ENCODE measurements at places on chromosomes 2 and 18. TPM values are rescaled to one million over a fixed set of nuclear protein-coding genes. Genes with fewer than 3 reads are reported as not detected.

Gene HIBCH
- total RNA-seq: 26.3 TPM

Gene FBXO41
- total RNA-seq: 52.2 TPM

Gene IL1RL2
- not detected for total RNA-seq

Gene CHRNG
- total RNA-seq: not detected

Gene PLA2R1
- total RNA-seq: not detected

Gene NOSTRIN
- total RNA-seq: not detected

Gene CYTIP
- 64.0 TPM for total RNA-seq

Gene HRH4
- not detected for total RNA-seq

Gene SLC8A1
- 3.6 TPM for total RNA-seq

Gene LONRF2
- not detected for total RNA-seq

GRCh38 chr18:12929477-12930083, 18.2 kb upstream of the SEH1L start:
- no peak for DNase-seq

- DNase-seq: peak; percentile 38
Observed at GRCh38 chr2:112542984-112543661, 858 bp downstream of the POLR1B start.

GRCh38 chr18:35571138-35571537, 10.4 kb upstream of the GALNT1 start:
- DNase-seq: no peak

DNA sequence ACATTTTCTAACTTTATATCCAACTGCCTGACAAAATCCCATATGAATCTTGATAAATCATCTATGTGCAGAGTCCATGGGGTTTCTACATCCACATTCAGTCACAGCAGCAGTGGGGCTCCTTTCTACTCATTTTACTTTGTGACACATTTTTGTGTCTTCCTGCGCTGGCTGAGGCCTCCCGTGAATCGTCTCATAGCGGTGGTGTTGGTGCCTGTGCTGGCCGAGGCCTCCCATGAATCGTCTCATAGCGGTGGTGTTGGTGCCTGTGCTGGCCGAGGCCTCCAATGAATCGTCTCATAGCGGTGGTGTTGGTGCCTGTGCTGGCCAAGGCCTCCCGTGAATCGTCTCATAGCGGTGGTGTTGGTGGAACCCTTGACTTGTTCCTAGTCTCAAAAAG, 17.0 kb downstream of the SNED1 start:
- DNase-seq: no peak

DNA sequence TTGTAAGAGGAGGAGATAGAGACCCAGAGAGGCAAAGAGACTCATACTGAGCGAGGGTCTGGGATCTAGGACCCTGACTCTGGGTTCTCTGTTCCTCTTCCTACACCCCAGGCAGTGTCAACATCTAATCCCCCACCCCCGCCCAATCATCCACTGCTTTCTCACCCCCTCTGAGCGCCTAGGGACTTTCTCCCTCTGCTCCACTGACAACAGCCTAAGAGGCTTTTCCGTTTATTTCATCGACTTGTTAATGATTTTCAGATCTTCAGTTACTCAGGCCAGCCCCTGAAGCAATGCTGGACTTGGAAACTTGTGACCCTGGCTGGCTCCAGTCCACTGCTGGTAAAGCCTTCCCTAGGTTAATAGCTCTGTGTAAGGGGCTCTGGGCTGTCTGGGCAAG, 65.1 kb downstream of the TFCP2L1 start:
- no peak for DNase-seq

DNA sequence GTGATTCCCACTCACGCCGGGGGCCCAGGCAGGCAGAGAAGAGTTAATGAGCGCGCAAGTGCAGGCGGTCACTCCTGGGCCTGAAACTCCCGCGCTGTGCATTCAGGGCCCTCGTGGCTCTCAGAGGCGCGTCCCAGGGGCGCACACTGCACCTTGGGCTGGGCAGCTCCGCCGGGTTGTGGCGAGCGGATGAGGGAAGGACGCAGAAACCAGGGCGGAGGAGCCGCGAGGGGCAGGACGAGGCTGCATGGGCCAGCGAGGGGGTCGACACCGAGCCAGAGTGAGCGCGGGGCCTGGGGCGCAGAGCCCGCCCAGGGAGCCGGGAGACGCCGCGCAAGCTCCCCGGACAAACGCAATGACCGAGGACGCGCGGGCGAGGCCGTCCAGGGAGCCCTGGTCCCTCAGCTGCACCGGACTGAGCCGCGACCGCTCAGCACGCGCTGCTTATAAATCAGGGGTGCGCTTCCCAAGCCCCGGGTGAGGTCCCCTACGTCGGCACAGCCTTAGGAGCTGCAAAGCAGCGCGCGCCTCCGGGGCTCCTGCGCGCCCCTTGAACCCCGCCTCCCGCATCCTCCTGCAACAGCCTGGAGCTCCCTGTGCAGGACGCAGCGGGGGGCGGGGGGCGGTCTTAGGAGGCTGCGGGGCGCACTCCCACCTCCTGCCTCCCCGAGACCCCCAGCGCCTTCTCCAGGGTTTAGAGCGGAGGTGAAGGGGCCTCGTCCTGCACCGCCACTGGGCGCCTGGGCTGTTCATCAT, 180.2 kb upstream of the ALKAL2 start:
- no peak for DNase-seq

- DNase-seq: no peak
Observed at GRCh38 chr18:574149-574860, 5.9 kb upstream of the CETN1 start.

DNA sequence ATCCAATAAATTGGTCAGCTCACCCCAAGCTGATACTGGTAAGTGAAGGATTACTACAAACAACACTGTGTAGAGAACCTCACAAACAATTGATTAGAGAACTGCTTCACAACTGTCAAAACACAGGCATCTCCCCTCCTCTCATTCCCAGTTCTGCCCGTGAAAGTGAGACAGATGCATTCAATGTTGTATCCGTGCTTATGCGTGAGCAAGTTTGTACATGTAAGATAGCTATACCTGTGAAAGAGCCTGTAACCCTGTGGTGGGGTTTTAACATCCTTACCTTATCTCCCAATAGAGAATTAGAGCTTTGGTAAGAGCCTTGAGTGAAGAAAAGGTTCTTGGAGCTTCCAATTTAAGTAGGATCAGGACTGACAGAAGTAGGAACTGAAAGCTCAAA, 9.1 kb downstream of the MARCHF4 start:
- DNase-seq: no peak

DNA sequence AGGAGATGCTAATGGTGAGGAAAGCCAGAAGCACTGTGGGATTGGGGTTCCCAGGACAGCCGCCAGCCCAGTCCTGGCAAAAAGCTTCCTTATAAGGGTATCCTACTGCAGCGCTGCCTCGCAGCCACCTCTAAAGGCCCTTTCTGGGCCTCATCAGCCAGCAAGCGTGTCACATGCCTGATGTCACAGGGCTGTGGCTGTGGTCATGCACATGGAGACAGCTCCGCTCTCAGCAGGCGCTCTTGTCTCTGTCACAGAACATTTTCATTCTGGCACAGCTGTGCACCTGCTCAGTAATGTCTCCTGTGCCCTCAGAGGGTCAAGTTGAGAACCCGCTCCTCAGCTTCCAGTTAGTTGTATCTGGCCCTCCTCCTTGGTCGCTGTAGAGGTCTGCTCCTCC, 17.7 kb upstream of the MAL start:
- no peak for DNase-seq

DNA sequence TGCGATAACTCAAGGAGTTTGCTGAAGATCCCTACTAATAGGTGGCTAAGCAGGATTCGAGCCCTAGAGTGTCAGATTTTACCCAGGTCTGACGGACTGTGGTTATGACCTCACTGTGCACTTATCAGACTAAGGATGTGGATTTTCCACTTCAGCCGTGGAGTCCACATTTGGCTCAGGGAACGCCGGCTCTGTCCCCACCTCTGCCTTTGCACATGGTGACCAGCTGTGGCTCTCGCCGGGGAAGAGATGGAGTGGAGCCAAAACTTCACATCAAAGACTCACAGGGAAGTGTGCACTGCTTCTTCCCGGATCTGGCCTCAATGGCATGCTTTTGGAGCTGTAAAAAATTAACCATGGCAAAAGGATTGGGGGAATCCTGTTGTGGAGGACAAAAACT, 249.3 kb upstream of the APCDD1 start:
- no peak for DNase-seq

GRCh38 chr2:237025090-237025865, 60.4 kb upstream of the COPS8 start:
- no peak for DNase-seq

- DNase-seq: no peak
Observed at GRCh38 chr2:69683170-69683971, 39.8 kb upstream of the AAK1 start.

DNA sequence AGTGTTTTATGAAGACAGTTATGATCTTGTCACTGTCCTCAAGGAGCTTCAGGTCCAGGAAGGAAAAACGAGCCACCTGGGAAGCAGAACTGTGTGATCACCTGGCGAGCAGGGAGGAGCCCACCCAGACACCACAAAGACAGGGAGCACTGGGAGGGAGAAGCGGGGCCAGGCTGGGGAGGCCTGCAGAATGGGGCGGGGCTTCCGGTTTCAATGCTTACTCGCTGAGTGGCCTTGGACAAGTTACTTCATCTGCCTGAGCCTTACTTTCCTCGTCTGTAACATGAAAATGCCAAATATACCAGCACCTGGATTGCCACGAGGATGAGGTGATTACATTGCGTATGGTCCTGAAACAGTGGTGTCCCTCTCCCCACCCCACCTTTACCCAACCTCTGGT, 227.5 kb downstream of the ANKRD30B start:
- no peak for DNase-seq

GRCh38 chr2:163248376-163249253, 410.0 kb upstream of the KCNH7 start:
- no peak for DNase-seq

- DNase-seq: no peak
Observed at GRCh38 chr2:67232936-67233335, 164.2 kb upstream of the ETAA1 start.

DNA sequence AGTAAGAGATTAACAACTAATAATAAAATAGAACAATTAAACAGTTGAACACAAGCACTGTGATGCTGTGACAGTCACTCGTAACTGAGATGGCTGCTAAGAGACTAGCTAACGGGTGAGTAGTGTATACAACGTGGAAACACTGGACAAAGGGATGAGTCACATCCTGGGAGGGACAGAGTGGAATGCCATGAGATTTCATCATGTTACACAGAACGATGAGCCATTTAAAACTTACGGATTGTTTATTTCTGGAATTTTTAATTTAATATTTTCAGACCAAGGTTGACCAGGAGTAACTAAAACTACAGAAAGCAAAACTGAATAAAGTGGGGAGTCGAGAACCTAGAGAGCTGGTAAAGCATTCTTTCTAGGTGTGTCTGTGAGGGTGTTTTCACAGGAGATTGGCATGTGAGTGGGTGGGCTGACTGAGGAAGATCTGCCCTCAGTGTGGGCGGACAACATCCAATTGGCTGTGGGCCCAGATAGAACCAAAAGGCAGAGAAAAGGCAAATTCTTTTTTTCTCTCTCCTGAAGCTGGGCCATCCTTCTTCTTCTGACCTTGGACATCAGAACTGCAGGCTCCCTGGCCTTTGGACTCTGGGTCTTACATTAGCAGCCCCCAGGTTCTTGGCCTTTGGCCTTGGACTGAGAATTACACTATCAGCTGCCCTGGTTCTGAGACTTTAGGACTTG, 14.6 kb downstream of the TMSB10 start:
- DNase-seq: peak; percentile 38

DNA sequence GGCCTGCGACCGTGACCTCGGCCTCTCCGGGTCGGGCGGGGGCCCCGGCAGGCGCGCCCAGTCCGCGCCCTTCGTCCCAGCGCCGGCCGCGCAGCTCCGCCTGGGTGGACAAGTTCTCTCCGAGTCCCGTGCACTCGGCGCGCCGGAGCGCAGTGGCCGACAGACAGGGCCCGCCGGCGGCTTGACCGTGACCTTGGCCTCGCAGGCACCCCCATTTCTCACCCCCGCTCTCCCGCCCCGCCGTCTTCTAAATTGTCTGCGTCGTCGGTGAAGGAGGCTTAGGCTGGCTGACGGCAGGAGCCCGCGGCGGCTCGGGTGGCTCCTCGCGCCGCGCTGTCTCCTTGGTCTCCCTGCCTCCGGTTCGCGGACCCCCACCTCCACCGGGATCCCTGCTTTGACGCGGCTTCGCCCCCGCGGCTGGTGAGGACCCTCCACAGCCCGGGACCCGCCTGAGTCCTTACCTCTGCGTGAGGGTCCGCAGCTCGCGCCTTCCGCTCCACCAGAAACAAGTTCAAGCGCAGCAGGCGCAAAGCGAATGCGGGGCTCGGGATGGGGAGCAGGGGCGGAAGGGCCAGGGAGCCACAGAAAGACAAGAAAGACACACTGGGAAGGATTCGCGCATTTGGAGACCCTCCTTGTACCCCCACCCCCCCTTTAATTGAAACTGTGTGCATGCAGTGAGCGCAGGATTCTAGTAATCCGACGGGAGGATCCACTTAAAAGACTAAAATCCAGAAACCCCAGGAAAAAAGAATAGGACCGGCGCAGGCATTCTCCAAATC, 4.0 kb downstream of the PTGR3 start:
- DNase-seq: no peak
